ENCODE measurements at places on chromosomes 5 and 9. TPM values are rescaled to one million over a fixed set of nuclear protein-coding genes. Genes with fewer than 3 reads are reported as not detected.

Gene PRLR
- 26.9 TPM for polyA plus RNA-seq

Gene MED7
- 27.5 TPM for polyA plus RNA-seq

Gene NR2F1-AS1
- polyA plus RNA-seq: 54.3 TPM

Gene SPTAN1
- 301 TPM for polyA plus RNA-seq

- no peak for DNase-seq
Measured at GRCh38 chr5:135253601-135254178, 145.3 kb downstream of the MACROH2A1 start.

DNA sequence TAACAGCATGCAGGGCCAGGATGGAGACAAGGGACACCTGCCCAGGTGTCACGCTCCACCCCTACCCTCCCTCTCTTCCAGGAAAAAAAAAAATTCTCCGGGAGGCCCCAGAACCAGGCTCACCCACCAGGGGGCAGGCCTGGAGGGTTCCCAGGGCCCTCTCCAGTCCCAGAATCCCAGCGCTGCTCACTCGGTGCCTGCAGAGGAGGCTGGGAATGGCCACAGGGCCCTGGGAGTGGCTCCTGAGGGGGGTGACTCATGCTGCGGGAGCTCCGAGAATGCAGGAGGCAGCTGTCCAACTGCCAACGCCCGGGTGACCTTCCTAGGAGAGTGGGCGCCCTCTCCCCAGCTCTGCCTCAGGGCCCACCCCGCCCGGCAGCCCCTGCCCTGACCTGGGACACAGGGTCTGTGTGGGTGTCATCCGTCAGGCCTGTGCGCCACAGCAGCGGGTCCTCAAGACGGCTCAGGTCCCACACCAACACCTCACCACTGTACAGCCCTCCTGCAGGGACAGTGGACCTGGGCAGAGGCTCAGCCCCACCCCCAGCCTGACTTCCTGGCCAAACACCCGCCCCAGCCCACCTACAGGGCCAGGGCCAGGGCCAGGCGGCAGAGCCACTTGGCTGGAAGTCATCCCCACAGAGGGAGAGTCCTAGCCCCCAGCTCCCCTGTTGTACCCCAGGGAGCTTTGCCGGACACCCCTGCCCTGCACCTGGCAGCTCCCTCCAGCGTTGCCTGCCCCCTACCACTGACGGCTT is 21.2 kb downstream of the DYNC2I2 start:
- no peak for DNase-seq

DNA sequence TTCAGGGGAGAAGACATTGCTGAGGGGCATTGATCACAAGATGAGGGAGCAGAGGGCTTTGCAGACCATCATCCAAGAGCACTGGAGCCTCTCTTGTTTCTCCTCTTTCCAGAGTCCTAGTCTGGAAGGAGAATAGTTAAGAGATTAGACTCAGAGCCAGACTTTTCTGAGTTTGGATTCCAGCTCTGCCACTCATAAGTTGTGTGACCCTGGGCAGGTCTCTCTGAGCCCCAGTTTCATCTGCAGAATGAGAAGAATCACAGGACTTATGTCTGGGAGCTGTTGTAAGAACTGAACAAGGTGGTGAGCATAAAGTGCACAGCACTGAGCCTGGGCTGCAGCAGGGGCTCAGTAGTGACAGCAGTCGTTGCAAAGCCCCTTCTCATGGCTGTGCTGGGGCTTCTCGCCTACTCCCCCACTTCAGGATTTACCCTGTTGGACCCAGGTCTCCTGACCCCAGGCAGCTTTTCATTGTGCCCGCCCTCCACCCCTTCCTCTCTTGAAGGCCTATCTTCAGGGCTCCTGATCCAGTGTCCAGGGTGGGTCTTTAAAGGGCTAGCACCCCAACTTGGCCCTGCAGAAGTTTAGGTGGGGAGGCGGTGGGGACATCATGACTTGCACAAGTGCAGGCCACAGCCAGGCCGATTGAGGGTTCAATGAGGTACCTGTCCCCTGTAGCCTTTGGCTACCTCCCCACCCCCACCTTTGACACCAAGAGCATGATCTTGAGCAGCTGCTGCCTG is 1.5 kb downstream of the SYNPO start:
- DNase-seq: no peak

- no peak for DNase-seq
Measured at GRCh38 chr9:21982861-21983560, 11.2 kb downstream of the CDKN2A start.

- DNase-seq: no peak
Measured at GRCh38 chr9:130319300-130319699, 53.7 kb downstream of the HMCN2 start.

DNA sequence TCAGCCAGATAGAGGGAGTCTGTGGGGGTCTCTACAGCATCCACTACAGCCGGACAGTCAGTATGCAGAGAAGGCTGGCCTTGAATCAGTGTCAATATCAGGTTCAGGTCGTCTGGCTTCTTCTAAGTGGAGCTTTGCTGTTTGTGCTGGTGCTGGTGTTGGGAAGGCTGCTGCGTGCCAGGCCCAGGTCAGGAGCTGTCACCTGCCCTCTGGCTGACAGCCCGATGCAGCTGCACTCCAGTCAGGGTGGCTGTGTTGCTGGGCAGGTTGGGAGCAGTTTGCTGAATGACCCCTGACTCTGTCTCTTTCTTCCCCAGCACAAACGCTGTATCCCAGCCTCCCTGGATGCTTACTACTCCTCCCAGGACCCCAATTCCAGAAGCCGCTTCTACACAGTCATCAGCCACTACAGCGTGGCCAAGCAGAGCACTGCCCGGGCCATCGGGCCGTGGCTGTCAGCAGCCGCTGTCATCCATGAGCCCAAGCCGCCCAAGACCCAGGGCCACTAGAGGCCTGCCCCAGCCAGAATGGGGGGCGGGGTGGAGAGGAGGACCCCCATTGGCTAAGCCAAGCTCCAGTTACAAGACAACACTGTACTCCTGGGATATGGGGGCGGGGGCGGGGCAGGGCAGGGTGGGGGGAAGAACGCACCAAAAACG is 61.6 kb downstream of the NSG2 start:
- no peak for DNase-seq

DNA sequence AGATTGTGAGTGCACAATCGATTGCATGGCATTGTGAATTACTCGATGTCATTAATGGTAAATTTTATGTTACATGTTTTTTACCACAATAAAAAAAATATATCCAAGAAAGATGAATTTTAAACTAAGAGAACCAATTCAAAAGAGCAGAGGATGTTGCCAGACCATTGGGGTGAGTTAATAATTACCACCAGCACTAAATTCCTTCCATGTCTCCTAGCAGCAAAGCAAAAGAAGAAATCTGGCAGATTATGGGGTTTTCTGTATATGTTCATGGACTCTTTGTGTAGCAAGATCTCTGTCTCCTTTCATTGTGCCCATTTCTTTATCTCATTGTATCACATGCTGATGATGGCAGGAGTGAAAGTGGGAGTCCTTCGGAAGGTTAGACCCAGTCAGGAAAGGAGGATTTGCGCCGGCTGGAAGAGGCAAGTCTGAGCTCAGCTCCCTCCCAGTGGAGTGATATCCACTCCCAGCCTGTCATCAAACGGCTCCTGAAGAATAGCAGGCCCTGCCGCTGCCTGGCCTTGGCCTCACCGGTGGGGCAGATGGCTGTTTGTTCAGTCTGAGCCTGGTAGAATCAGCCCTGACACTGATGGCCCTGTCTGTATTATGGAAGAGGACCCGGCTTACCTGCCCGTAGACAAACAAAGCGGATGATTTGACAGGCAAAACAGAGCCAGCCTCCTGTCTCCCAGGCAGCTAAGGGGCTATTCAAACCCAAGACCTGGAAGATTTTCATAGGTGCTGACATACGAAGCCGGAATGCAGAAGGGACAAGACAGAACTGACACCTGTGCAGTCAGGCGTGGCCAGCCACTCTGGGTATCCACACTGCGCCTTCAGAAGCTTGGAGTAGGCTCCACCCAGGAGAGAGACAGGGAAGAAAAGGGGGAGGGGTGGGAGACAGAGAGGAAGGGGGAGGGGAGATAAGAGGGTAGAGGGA is 21.9 kb upstream of the FOXE1 start:
- no peak for DNase-seq

GRCh38 chr5:122056913-122057312 is 21.1 kb downstream of the LOX start:
- no peak for DNase-seq

DNA sequence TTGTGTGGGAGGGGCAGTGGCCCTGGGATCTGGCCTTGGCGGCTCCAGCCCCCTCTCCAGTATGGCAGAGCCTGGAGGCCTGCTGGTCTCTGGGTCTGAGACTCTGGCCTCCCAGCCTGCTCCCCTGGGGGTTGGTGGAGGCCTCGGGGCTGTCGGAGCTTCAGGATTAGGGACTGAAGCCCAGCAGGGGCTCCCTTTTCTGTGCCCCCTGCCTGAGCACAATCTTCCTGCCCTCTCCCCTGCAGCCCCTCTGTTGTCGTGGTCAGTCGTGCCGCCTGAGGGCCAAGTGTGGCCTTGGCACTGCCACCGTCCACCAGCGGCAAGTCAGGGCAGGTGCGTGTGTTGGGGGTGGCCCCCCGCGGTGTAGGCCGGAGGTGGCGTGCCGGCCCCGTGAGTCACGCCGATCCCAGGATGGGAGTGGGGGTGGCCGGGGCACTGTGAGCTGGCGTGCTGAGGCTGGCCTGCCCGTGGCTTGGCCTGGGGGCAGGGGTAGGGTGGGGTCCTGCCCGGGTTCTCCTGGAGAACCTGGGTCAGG is 53.6 kb downstream of the RXRA start:
- no peak for DNase-seq

DNA sequence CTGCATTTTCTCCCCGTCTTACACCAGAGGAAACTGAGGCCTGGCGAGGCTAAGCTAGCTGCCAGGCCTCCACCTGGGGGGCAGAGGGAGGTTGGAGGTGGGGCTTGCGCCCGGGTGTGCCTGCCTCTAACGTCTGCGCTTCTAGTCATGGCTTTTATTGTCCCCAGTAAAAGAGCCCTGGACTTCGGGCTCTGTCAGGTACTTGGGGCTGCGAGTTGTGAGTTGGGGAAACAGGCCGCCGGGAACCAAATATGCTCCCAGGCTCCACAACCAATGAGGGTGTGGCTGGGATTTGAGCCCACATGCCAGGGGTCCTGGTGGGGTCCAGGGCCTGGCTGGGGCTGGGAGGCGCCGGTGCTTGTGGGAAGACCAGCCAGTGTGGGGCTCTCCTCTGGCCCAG is 57.4 kb upstream of the NOTCH1 start:
- DNase-seq: no peak

DNA sequence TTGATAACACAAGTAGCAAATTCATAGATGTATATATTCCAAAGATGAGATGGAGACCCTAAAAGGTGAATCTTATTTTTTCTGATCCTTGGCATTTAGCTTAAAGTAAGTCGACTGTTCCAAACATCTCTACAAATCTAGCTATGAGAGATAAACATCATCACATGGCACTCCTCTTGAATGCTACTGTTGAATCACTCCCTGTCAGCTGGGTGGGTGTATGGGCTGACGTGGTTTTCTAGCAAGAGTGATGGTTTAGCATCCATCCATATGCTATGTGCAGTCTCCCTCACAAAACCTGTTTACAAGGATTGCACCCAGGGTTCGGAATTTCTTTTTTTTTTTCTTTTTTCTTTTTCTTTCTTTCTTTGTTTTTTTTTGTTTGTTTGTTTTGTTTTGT is 13.8 kb downstream of the ACO1 start:
- no peak for DNase-seq

DNA sequence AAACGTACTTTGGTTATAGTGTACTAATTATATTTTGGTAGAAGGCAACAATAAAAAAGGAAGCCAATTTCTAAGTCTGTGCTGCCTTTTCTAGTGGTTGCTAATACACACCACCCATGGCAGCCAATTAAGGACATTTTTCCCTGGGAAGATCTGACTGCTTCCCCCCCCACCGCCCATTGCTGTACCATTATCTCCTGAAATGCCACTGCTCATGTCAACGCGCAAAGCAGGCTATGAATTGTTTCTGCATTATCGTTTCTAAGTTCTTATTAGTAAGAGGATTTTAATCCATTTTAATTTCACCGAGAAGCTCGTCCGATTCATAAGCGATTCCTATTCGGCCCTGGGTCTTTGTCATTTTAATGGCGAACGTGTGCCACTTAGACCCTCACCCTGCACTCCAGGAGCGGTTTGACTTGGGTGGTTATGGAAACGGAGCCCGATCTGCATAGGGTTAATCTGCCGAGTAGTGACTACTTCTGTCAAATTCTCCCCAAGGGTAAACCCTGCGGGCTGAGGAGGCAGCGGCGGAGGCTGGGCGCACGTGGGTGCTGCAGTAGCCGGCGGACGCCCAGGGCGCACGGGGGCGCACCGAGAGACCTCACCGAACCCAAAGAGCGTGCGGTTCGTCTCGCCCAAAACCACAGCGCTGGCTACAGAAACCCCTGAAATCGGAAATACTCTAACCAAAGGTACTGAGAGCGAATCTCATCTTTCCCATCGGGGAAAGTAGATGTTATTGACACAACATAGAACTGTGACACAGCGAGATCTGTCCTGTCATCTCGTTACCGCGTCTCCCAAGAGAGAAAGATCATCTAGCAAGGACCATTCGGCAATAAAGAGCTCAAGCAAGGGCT is 55.8 kb upstream of the SHC3 start:
- no peak for DNase-seq

- DNase-seq: no peak
Measured at GRCh38 chr9:89555036-89555415, 49.8 kb upstream of the GADD45G start.

DNA sequence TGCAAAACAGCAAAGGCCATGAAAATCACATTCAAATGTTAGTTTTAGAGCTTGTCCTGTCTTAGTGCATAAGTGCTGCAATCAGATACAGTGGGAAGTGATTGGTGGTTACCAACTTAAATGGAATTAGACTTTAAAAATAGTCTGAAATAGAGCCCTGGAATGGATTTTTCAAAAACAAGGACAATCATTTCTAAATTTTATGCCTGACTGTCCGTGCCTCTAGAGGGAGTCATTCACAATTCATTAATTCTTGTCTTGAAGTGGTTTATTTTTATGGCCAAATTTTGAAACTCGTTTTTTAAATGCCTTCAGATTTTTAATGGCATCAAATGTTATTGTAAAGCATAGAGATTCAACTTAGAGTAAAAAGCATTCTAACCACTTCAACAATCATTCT is 561.8 kb upstream of the DAB2 start:
- no peak for DNase-seq

GRCh38 chr5:90020575-90021538 is 388.7 kb downstream of the CETN3 start:
- DNase-seq: no peak

DNA sequence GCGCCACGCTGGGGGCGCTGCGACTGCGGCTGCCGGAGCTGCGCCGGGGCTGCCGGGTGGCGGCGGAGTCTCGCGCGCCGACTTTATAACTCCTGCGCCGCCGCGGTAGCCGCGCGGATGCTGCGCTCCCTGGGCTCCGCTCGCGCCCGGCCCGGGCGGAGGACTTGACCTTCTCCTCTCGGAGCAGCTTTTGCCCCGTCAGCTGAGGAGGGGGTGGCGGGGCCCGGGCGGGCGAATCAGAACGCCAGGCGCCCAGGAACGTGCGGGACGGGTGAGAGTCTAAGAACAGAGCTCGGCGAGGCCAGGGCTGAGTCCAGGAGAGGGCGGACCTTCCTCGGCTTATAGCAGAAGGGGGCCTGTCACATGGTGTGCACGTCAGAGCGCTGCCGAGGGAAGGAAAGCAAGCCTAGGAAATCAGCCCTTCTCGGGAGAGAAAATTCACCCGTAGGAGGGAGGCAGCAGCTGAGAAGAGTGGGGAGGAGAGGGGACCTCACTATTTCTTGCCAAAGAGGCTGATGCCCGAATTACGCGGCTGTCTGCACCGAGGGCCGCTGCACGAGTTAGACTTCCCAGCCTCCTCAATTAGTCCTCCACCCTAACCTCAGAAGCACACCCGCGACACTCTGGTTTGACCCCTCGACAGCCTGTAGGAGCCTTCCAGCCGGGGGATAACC is at the start of gene FOXD1:
TSS of gene FOXD1 (minus strand) at position 315 of the 674 bp plus-strand sequence. CDS start 415 bp downstream, outside the sequence.
- DNase-seq: no peak

- DNase-seq: no peak
Measured at GRCh38 chr9:3719286-3719685, 193.5 kb upstream of the RFX3 start.

- DNase-seq: no peak
Measured at GRCh38 chr5:147276497-147276896, 41.7 kb downstream of the STK32A start.
